ENCODE measurements at places on chromosomes 2 and 18.

DNA sequence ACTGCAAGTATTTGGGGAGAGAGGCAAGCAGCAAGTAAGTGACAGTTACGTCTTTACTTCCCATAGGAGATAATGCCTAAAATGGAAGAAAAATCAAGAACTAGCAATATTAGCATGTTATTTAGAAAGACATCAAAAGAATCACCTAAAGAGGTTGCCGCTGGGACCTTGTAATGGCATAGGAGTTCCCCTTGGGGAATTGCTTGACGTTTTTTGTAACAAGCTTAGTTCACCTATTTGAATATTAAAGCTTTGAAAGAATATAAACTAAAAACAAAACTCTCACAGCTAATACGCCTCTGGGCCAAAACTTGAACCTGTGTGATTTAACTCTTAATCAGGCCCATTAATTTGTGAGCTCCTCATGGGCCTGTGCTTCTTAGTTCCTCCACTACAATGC lies 89.0 kb downstream of the AAK1 start:
- no peak for DNase-seq

DNA sequence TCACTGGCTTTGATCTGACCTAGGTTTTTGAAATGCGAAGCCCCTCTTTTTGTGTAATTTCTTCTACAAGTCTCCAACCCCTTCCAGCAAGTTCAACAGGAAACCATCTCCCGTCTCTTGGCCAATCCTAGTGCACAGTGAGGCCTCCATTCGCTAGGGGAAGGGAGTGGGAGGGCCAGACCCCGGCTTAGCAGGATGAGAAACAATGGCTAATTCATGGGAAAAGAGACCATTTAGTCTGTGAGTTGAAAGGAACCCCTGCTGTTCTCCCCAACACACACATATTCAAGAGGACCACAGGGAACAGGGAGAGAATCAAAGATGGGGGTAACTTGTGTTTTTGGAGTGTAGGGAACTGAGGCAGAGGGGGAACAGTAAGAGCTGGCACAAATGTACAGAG lies 83.0 kb downstream of the RTN4 start:
- DNase-seq: no peak

DNA sequence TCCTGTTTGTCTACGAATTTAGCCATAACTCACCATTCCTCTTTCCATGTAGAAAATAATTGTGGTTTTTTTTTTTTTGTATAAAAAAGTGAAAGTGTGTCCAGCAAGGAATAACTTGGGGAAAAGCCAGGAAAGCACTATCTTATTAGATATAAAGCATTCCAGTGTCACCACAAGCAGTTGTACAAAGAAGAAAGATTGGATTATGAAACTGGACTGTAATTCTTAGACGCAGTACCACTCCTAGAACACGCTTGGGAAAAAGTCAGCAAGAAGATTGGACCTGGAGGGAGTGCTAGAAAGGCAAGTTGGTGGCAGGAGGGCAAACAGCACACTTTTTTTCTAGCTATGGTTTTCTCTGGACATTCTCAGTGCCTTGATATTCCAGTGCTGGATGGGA lies 186.7 kb downstream of the PARD3B start:
- no peak for DNase-seq

- DNase-seq: no peak
These were observed 36.4 kb downstream of the CCDC150 start for GRCh38 chr2:196675963-196676362.

DNA sequence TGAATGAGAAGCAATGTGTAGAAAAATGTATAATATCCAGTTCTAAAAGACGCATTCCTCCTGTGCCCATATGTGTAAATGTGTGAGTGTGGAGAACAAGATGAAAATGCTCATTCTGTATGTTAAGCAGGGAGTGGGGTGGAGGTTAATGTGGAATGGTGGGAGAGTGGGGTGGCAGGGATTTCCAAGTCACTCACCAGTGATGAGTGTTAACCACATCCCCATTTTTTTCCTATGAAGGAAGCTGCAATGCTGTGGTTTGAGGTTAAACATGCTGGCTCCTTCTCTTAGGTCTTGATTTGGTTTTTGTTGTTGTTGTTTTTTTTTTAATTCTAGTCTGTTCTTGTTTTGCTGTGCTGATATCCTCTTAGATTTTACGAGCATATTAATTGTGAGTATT lies 169.4 kb downstream of the NEDD4L start:
- DNase-seq: no peak

- no peak for DNase-seq
These were observed 59.8 kb downstream of the ANO7 start for GRCh38 chr2:241248289-241248688.

GRCh38 chr2:201320701-201321100 lies 36.4 kb downstream of the FLACC1 start:
- no peak for DNase-seq

DNA sequence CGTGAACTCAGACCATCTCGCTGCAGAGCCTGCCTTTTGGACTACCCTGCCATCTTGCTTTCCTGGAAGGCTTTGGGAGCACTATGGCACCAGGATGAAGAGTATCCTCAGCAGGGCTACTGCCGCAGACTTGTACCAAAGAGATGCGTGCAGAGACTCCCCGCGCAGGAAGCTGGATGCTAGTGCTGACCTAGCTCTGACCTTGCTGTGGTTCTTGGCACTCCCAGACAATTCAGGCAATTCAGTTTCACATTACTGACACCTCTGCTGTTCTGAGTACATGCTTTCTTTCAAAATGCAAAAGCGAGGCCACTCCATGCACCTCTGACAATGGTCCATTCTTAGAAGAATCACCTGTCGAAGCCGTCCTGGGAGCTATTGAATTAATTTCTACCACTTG lies 251.5 kb upstream of the MEX3C start:
- DNase-seq: no peak

GRCh38 chr2:1702186-1702565 lies 42.1 kb downstream of the PXDN start:
- DNase-seq: no peak

- no peak for DNase-seq
These were observed 296.6 kb upstream of the RGPD4 start for GRCh38 chr2:107530046-107530445.

- no peak for DNase-seq
These were observed 14.2 kb downstream of the IL18RAP start for GRCh38 chr2:102437122-102437521.

DNA sequence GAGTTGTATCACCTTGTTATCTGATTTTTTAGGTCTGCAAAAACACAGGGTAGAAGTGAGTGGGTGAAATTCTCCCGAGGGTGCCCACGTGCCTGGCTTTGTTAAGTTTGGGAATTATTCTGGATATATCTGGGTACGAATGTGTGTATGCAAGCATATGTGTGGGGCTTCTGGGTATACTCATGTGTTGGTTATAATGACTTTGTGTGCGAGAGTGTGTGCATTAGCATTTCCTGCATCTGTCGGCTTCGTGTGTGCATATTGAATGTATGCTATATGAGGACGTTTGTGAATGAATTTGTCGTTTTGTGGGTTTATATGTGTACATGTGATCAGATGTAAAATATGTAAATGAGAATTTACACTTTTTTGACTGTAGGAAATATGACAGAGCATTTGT lies 13.8 kb upstream of the DNAJC27 start:
- DNase-seq: no peak

GRCh38 chr2:73013936-73014335 lies 57.6 kb downstream of the SFXN5 start:
- DNase-seq: no peak

GRCh38 chr2:128628206-128628605 lies 309.5 kb upstream of the HS6ST1 start:
- no peak for DNase-seq

GRCh38 chr2:217856871-217857270 lies 145.9 kb downstream of the TNS1 start:
- no peak for DNase-seq

GRCh38 chr2:239700686-239701345 lies 300.0 kb upstream of the HDAC4 start:
- no peak for DNase-seq

DNA sequence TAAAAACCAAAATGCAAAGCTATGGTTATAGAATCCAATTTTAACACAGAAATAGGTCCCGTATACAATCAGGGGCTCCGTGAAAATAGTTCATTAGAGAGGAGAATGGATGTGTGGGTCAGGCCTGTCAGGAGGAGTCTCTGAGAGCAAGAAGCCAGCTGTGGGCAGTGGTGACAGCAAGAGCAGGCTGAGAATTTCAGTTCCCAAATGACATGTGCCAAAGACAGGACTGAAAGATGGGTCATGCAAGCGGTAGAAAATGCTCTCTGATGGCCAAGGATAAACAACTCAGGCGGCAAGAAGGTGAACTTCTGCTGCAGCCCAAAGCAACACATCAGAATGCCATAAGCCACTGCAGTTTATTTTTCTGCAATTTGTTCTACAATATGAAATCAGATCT lies 100.4 kb downstream of the CCDC141 start:
- DNase-seq: no peak

- no peak for DNase-seq
These were observed 148.7 kb downstream of the CALCRL start for GRCh38 chr2:187299122-187299906.

- DNase-seq: no peak
These were observed 42.4 kb upstream of the GBX2 start for GRCh38 chr2:236210536-236210935.

DNA sequence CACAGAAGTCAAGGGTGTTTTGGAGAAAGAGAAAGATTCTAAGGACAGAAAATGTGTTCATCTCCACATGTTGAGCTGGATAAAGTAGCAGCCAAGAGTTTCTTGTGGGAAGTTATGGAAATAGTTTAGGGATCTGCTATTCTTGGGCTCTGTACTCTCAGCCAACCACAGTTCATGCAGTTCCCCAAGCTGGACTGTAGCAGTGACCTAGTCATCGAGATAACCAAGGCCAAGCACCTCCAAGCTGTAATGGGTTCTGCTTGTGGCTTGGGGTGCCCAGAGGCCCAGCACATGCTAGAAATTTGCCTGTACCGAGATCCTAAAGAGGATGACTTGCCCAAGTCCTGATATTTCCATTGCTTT lies 91.9 kb upstream of the RASGRP3 start:
- no peak for DNase-seq

DNA sequence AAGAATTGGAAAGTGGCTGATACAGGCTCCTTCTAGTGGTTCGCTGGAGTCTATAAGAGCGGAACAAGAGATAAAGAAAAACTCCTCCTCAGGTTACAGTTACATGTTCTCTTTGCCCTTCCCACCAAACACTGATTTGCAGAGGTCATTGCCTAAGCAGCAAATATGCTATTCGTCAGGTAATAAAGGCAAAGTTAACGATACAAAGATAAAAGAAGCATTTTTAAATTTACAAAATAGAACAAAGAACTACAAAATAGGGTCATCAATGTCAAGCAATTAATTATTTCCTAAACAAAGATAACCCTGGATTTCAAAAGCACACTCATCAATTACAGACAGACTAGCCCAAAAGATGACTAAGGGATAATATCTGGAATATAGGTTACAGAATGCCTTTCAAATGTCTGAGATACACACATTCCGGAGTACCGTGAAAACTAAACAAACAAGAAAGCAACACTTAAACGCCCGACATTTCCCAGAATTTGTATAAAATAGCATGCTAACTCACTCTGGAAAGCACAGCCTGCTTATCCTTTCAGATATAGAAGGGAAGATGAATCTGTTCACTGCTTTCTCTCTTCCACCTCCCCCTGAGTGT lies 186.4 kb downstream of the MREG start:
- DNase-seq: no peak

DNA sequence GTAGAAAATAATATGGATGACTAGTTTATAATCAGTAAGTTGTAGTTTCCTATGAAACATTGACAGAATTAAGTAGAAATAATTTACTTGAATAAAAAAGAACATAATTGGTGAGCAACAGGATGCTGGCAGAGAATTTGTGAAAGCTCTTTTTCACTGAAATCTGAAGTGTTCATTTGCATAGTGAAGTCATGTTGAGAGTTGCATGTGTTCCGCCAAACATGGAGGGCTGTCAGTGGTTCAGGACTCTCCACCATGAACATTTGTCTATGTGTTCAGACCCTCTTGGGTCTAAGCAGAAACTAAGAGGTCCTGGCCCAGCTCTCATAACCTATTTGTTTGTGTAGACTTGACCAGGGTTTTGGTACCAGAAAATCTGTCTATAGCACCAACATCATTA lies 182.5 kb upstream of the LINC00305 start:
- no peak for DNase-seq

DNA sequence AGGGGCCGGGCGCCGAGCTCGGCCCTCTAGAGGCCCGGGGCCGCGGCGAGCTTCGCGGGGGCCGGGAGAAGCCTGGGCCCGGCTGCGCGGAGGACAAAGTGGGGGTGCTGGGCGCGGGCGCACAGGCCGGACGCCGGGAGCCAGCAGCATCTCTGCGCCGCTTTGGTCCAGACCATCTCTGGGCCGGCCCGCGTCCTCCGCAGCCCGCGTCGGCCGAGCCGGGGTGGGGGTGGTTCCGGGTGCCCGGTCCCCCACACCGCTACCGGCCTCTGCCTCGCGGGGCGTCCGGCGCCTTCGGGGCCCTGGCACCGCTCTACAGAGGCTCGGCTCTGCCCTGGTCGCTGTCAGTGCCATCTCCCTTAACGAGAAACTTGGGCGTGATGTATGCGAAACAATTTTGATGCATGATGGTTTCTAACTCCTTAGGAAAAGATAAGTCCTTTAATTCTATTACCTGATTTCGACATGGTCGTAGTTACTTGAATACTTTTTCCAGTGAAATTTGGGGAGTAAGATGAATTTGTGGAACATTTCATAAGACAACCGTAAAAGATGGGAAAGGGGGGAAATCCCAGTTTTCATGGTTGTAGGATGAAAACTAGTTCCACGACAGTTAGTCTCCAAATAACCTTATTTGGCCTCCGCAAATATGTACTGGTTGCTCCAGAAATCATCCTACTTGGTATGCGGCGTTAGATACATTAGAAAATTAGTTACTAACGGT lies 562 bp downstream of the TWSG1 start:
- peak; percentile 42 for DNase-seq

DNA sequence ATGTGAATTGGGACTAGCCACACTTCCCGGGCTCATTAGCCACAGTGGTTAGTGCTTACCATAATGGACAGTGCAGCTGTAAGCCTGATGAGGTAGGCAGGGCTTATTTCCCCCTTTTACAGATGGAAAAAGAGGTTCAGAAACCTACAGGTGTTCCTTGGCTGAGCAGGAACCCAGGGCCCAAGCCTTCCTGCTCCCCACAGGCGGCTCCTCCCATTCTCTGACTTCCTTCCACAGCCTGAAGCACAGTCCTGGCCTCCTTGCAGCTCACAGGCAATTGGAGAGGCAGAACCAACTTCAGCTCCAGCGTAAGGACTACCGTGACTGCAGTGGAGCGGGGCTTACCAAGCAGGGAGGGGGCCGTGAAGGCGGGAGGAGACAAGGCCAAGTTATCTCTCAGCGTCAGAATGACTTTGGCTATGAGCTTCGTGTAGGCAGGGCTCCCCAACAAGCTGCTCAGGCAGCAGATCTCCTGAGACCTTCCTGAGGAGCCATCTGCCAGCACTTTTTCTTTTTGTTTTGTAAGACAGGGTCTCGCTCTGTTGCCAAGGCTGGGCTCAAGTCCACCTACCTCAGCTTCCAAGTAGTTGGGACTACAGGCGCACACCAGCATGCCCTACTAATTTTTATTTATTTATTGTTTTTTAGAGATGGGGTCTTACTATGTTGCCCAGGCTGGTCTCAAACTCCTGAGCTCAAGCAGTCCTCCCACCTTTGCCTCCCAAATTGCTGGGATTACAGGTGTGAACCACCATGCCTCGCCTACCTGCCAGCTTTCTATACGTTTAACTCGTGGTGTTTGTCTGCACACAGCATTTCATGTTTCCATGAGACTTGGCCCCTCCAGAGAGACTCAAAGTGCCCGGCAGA lies 34.2 kb upstream of the NT5DC4 start:
- DNase-seq: no peak
